ENCODE measurements at places on chromosomes 6 and 20.

DNA sequence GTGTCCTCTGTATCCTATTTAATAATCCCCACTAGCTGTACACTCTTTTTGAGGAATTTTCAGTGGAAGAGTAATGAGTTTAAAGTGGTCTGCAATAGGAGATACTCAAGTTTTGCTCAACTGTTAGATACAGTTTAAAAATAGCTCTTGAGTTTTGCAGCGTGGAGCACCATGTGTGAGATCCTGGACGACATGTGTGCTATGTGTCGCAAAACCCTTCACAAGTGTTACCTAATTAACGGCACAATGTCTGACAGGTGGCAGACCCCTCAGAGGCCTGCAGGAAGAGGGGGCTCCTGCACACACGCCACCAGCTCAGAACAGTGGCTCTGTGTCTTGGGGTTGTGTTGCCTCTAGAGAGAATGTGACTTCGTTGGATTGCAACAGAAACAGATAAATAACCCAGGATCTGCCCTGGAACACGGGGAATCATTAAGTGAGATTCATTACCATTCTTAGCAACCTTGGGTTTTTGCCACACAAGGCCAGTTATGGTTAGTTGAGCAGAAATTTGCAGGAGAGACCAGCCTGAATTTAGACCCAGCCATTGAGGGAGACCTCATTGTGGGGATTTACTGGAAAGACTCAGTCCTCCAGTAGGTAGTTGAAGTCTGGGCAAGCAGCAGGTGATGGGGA, 73.8 kb downstream of the SASH1 start:
- no peak for DNase-seq

DNA sequence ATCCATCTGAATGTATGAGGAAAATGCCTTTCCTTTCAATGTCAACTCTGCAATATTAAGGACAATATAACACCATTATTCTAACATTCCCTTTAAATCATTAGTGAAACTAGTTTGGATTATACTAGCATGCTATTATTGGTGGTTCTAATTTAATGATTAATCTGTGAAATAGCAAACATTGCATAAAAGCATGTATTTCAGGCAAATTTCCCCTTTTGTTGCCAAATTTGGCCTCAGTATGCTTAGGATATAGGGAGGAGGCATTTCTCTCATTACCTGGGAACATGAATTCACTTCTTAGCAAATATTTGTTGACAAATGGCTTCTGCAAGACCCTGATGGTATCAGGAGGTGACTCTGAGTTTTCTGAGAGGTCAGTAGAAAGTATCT, 1.6 kb downstream of the TPMT start:
- DNase-seq, result no peak

DNA sequence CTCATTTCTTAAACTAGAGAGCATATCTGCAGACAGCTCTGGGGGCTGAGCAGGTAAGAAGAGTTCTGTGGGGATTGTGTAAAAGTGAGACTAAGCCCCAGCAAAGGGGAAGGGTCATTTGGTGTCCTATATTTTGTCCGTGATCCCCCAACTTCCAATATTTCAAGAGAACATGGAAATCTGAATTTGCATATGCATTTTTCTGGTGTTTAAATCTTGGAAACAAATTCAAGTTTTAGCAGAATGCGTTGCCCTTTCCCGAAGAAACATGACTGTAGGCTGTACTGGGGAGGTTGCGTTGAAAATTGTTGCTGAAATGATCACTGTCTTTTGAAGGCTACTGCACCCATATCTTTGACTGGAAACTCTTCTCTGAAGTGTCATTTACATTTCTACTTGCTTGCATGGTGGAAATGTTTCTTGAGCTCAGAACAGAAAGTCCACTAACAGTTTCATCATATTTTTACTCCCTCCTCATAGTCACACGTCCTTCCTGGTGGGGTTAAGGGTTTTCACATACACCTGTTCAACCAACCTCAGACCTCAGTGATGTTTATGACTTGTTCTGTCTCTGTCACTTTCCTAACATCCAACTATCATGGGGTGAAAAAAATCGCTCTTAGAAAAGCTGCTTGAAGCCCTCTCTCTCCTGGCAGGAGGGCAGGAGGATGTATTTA, 140.3 kb downstream of the BCAS1 start:
- DNase-seq, result no peak

DNA sequence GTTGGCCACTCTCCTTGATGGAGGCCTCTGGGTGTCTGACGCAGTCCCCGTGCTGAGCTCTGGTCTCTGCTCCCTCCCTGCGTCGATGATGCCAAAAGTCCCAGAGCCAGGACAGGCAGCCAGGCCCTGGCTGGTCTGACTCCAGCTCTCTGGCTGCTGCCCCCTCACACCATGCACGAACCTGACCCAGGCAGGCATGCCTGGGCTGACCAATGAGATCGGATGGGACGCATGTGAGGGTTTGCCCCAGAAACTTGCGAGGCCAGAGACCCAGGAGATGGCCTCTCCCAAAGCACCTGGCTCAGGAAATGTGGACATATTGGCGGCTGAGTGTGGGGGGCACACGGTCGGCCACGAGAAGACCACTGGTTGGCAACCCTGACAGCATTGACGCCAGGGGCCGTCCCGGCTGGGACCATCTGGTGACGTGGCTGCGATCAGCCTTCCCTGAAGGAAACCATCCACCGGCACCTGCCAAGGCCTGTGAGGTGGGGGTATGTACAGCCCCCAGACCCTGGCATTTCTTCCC, 51.2 kb upstream of the FRMD1 start:
- DNase-seq, result no peak

GRCh38 chr6:71194724-71195123, 93.9 kb upstream of the OGFRL1 start:
- no peak for DNase-seq

- DNase-seq, result peak; percentile 98
Observed at GRCh38 chr6:15248451-15249370, 2.8 kb downstream of the JARID2 start.

DNA sequence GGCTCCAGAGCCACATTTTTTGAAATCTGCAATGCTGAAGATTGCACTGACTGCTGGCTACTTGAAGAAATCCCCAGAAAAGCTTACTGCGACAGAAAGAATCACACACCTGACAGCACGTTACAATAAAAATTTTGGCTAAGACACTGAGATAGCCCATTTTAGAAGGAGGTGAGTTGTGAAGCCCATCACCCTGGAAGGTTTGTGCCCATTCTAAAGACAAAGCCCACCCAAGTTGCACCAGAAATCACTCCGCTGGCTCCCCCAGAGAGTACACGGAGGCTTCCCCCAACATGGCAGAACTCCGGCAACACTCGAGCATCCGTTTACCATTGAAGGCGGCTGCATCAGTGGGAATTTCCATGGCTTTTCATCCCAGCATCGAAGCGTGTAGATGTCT, 29.4 kb downstream of the LPA start:
- peak; percentile 61 for DNase-seq

- no peak for DNase-seq
Observed at GRCh38 chr6:37984578-37984977, 165.1 kb downstream of the ZFAND3 start.

DNA sequence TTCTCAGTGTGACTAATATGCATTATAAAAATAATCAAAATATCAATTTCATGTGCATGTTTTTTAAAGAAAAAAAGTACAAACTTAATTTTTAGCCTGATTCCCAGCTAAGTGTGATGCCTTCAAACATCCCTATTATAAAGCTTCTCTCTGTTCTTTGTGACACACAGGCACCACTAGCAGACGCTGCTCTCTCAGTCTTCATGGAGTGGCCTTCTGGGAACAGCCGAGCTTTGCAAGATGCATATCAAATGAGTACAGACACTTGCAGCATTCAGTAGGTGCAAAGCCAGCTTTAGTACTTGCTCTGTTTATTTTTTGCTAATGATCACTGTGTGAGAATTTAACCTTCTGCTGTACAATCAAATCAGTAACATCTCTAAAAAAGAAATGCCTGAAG, 340.0 kb downstream of the ADGRB3 start:
- DNase-seq, result no peak

- DNase-seq, result peak; percentile 64
Observed at GRCh38 chr6:119348096-119348747, 1.3 kb downstream of the MAN1A1 start.

- DNase-seq, result no peak
Observed at GRCh38 chr20:3565851-3566250, 95.0 kb downstream of the ATRN start.
